Epithelial cell of alveolus of lung (primary cell): ENCODE measurements at places on chromosomes 7 and 10. TPM values are rescaled to one million over a fixed set of nuclear protein-coding genes. Genes with fewer than 3 reads are reported as not detected.

The TNPO3 gene
- total RNA-seq = 34.0 and 38.0 TPM in 2 replicates

The ASAH2B gene
- 3.8 and 4.9 TPM in 2 replicates for total RNA-seq

The NKX1-2 gene
- 0.26 TPM in 1 of 2 replicates, not detected in the other for total RNA-seq

The CRPPA gene
- total RNA-seq = 0.48 and 0.78 TPM in 2 replicates

The SFTPA2 gene
- not detected in 2 replicates for total RNA-seq

The ANKRD1 gene
- total RNA-seq = 7.7 and 13.3 TPM in 2 replicates

The ASAH2 gene
- total RNA-seq = 0.56 and 0.65 TPM in 2 replicates

The CCDC71L gene
- total RNA-seq = 45.6 and 75.5 TPM in 2 replicates

The RPEL1 gene
- 0.13 TPM in 1 of 2 replicates, not detected in the other for total RNA-seq

The NEUROG3 gene
- not detected in 2 replicates for total RNA-seq

The SFRP4 gene
- 0.39 TPM in 1 of 2 replicates, not detected in the other for total RNA-seq

The EEPD1 gene
- total RNA-seq = 1.9 and 2.8 TPM in 2 replicates

The SPDYE5 gene
- total RNA-seq = not detected in 2 replicates

The HTR5A gene
- total RNA-seq = not detected in 2 replicates

The FXYD4 gene
- not detected in 2 replicates for total RNA-seq

The DOCK4 gene
- total RNA-seq = 16.4 and 34.7 TPM in 2 replicates

The NAT16 gene
- total RNA-seq = not detected in 2 replicates

The CHN2 gene
- total RNA-seq = 0.40 and 1.3 TPM in 2 replicates

The CRHR2 gene
- not detected in 2 replicates for total RNA-seq

The SVIL gene
- 5.8 and 16.4 TPM in 2 replicates for total RNA-seq

The DRGX gene
- total RNA-seq = not detected in 2 replicates

The SEMA3E gene
- total RNA-seq = 0.88 and 2.1 TPM in 2 replicates

The LUC7L2 gene
- 30.0 and 48.5 TPM in 2 replicates for total RNA-seq

The MEIG1 gene
- total RNA-seq = not detected in 2 replicates

The PRPS1L1 gene
- not detected in 2 replicates for total RNA-seq

The WDFY4 gene
- not detected in 2 replicates for total RNA-seq

The OLAH gene
- total RNA-seq = 0.65 TPM in 1 of 2 replicates, not detected in the other

The FAM24B gene
- total RNA-seq = 2.2 and 2.8 TPM in 2 replicates

The SORCS1 gene
- total RNA-seq = 0.08 TPM in 1 of 2 replicates, not detected in the other

The SPDYE6 gene
- total RNA-seq = not detected in 2 replicates

The CPN1 gene
- not detected in 2 replicates for total RNA-seq

The UTF1 gene
- not detected in 2 replicates for total RNA-seq

The PAPSS2 gene
- 44.0 and 77.2 TPM in 2 replicates for total RNA-seq

The SPDYE9 gene
- not detected in 2 replicates for total RNA-seq
